ENCODE measurements at places on chromosomes 4 and X.

GRCh38 chrX:70354716-70355115 is 64.8 kb downstream of the KIF4A start:
- DNase-seq: no peak

GRCh38 chrX:105314458-105314857 is 94.0 kb upstream of the TEX13A start:
- DNase-seq: no peak

GRCh38 chr4:133891011-133891410 is 310.6 kb downstream of the PABPC4L start:
- no peak for DNase-seq

DNA sequence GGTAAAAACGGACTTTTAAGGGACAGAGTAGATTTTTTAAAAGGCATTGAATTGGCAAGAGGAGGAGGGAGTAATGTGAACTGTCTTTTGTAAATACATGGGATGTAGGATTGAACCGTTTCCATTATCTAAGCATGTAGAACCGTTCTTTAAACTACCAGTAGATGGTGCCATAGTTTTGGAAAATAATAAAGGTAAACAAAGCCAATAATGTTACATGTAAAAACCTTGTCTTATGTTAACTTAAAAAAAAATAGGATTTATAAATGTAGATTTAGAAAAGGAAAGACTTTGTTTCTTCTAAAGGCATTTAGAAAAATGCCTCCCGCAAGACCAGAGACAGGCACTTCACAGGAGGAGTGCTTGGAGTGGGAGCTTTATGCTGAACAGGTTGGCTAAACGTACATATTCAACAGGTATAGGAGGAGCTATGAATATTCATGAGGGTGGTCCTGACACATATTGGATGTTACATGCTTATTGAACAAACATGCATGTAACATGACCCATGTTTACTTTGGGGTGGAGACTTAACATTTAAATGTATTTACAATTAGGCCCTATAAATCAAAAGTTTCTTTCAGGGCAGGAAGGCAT is 45.5 kb upstream of the FAM241A start:
- no peak for DNase-seq

DNA sequence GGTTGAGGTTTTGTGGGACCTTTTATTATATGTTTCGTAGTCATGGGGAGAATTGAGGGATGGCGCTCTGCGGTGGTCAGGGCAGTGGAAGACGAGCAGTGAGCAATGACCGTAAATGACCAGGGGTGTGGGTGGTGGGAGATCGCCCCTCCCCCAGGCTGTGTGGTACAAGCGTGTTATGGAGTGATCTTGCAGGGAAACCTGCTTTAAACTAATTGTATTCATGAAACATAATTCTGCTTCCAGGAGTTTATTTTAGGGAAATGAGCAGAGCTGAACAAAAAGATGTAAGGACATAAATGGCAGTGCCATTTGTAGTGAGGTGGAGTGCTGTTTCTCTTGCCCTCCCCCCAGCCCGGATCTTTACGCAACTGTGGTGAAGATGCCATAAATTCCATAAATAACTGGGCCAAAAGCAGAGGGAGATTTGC is 20.2 kb downstream of the GYG2 start:
- DNase-seq: no peak

DNA sequence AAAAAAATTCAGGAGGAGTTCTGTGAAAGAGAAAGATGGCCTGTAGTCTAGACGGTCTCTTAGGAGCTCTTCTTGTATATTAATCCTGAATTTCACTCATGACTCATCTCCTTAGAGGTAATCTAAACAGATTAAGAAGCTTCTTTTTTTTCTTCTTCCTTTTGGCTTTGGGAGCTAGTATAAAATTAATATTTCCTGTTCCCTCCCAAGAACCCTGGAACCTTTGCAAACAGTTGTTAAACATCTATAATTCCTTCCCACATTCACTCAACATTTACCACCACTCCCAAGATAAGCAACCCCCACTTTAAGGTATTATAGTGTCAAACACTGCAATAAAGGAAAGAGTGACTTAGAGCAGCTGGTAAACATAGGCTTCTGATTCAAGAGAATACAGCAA is 146.4 kb upstream of the EDNRA start:
- DNase-seq: no peak

DNA sequence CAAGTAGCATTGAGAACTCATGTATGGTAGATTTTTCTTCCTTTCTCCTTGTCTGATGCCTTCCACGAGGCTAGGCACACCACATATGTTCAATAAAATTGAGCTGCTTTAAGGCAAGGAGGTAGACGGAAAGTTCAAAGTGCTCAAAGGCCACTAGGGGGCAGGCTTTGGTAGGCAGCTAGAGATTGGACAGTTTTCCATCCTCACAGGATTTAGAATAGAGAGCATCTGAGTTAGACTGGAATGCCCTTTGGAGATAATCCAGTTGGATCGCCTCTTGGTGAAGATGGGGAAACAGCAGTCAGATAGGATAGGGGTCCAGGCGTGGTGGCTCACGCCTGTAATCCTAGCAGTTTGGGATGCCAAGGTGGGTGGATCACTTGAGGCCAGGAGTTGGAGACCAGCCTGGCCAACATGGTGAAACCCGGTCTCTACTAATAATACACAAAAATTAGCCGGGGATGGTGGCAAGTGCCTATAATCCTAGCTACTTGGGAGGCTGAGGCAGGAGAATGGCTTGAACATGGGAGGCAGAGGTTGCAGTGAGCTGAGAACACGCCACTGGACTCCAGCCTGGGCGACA is 30.4 kb downstream of the ELF4 start:
- no peak for DNase-seq

- DNase-seq: no peak
Measured at GRCh38 chrX:41542135-41542534, 95.0 kb downstream of the NYX start.

DNA sequence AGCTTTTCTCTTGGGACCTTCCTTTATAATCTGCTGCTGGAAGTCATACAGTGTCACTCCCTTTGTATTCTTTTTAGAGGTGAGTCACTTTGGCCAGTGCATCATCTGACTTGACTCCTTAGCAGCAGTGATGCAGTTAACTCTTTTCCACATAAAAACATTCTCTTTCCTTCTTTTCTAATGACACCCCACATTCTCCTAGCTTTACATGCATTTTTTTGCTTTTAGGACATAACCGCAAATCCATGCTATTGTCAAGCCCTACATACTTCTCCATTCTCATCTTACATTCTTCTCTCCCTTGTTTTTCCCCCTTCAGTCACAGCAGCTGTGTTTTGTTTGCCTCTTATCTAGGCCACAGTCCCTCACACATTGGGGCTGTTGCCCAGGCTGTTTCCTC is 55.1 kb downstream of the ZNF330 start:
- DNase-seq: no peak

DNA sequence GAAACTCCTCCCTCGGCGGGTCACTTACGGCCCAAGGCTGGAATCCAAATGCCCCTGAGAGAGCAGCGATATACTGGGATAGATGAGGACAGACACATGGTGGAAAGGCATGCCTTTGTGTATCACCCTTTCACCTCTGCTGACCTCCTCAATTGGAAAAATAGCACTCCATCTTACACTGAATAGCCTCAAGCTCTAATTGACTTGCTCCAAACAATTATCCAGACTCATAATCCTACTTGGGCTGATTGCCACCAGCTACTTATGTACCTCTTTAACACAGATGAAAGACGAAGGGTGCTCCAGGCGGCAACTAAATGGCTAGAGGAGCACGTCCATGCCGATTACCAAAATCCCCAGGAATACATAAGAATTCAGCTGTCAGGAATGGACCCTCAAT is 1142.2 kb downstream of the ARAP2 start:
- no peak for DNase-seq

- DNase-seq: no peak
Measured at GRCh38 chr4:8908206-8908893, 36.7 kb upstream of the HMX1 start.

GRCh38 chr4:13233755-13234154 is 250.4 kb downstream of the RAB28 start:
- no peak for DNase-seq

DNA sequence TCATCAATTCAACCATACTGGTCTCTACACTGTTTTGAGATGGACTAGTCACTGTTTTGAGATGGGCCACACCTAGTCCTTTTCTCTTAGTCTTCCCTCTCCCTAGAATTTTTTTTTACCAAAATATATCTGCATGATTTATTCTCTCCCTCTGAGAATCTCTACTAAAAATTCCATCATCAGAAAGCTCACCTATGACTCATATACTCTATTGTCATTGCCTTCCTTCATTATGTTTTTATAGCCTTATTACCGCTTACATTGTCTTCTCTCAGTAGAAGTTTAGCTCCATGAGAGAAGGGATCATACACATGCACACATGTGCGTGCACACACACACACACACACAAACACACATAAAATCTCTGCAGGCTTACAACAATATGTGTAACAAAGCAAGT is 303.6 kb downstream of the PCDH10 start:
- no peak for DNase-seq

- no peak for DNase-seq
Measured at GRCh38 chrX:107484002-107484726, 34.7 kb downstream of the FRMPD3 start.

- no peak for DNase-seq
Measured at GRCh38 chrX:117429501-117429900, 687.1 kb downstream of the KLHL13 start.

GRCh38 chr4:79273915-79274314 is 51.9 kb downstream of the NAA11 start:
- DNase-seq: no peak

GRCh38 chr4:136637071-136637777 is 895.1 kb downstream of the PCDH18 start:
- no peak for DNase-seq

DNA sequence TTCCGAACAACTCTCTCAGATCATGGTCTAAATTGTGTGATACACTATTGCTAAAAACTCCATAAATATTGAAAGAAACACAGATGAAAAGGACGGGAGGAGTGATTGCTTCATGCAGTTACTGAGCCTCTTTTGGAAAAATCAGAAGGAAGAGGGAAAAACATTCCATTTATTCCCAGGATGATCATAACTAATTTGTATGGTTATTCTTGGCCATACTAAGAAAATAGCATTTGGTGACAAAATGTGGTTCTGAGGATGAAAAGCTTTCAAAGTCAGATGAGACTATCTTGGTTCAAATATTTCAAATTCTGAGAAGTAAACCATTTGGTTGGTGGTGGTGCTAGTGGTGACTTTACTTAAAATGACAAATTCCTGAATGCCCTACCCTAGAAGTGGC is 305.4 kb upstream of the LDB2 start:
- no peak for DNase-seq

GRCh38 chrX:108313669-108314068 is 124.6 kb downstream of the COL4A6 start:
- DNase-seq: no peak

- DNase-seq: no peak
Measured at GRCh38 chrX:66018585-66019309, 21.1 kb downstream of the VSIG4 start.

GRCh38 chr4:122632396-122633143 is 11.7 kb upstream of the IL21 start:
- no peak for DNase-seq

GRCh38 chrX:45803383-45803921 is 602.8 kb upstream of the DIPK2B start:
- no peak for DNase-seq

GRCh38 chrX:154731881-154732280 is 19.0 kb downstream of the GAB3 start:
- no peak for DNase-seq

DNA sequence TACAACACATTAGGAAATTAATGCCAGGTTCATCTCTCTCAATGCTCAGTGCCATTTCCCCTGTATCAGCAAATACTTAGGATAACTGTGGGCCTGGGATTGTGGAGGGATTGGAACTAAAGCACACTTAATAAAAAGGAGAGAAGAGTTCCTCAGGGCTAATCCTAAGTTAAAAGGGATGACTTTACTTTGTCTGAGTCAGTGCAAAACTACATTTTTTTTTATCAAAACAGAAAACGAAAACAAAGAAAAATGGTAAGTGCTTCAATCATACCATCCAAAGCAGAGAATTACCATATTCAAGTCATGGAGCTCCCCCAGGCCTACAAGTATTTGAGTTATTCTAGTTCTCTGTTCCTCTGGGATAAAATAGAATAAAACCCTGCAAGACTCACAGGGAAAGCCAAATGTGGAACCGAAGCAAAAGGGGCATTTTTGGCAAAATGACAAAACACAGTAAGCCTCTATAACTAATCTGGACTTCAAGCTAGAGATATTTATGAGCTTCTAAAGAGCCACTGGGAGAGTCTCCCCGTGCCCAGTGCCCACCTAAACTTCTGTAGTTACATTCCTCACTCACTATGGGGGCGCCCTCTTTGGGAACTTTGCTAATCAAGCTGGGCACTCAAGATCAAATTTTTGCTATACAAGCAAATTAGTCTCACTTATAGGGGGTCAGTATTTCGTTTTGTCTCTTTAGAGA is 53.4 kb downstream of the PALLD start:
- DNase-seq: no peak

GRCh38 chrX:129634541-129634940 is 20.2 kb downstream of the APLN start:
- DNase-seq: no peak

GRCh38 chr4:74397748-74398426 is 32.9 kb downstream of the EREG start:
- DNase-seq: no peak

DNA sequence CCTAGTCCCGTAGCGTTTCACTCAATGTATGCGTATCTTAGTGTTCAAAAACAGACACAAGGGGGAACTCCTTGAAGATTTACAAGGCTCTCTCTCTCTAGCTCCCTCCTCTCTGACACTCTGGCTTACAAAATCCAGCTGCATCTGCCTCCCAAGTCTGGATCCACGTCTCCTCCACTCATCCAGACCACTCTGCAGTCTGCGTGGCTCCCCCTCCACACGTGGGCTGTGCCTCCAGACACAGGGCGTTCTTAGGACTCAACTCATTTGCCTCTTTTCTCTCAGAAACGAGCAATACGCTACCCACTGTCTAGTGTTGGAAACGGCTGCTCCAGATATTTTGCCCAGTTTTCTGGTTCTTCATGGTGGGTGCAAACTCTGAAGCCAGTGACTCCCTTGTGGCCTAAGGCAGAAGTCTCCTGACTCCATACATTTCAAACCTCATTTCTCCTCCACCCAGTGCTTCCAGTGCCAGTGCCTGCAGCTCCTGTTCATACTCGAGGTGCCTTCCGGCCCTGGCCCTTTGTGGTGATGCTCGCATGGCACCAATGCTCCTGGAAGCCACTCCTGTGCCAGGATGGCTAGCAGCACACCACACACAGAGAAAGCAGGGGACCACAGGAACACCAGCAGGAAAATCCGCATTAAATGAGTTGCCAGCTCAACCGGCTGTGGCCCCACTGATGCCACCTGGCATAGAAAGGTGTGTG is 24.1 kb downstream of the NAT8L start:
- no peak for DNase-seq

- DNase-seq: no peak
Measured at GRCh38 chrX:153576239-153576870, 22.6 kb downstream of the CCNQ start.

GRCh38 chrX:125681507-125681906 is 361.8 kb downstream of the TEX13C start:
- DNase-seq: no peak

- no peak for DNase-seq
Measured at GRCh38 chr4:36230534-36230933, 13.8 kb downstream of the ARAP2 start.
